ENCODE measurements at places on chromosomes 1 and 21. TPM values are rescaled to one million over a fixed set of nuclear protein-coding genes. Genes with fewer than 3 reads are reported as not detected.

The TSPEAR gene
- not detected for total RNA-seq

The CHRNB2 gene
- under 0.01 TPM for total RNA-seq

The FAM177B gene
- total RNA-seq, result not detected

The TMIGD3 gene
- not detected for total RNA-seq

The KCNH1 gene
- 0.15 TPM for total RNA-seq

The LMX1A gene
- total RNA-seq, result not detected

The NEXN gene
- total RNA-seq, result 13.1 TPM

The AQP10 gene
- total RNA-seq, result not detected

The FNDC5 gene
- total RNA-seq, result 0.87 TPM

The OBSCN gene
- total RNA-seq, result 15.2 TPM

The PTGS2 gene
- 4.8 TPM for total RNA-seq

The S1PR1 gene
- 22.0 TPM for total RNA-seq

The TSSK3 gene
- total RNA-seq, result 1.0 TPM
